ENCODE measurements at places on chromosomes 13 and 19.

- DNase-seq, result no peak
These were observed 37.0 kb downstream of the CERS4 start for GRCh38 chr19:8245869-8246835.

DNA sequence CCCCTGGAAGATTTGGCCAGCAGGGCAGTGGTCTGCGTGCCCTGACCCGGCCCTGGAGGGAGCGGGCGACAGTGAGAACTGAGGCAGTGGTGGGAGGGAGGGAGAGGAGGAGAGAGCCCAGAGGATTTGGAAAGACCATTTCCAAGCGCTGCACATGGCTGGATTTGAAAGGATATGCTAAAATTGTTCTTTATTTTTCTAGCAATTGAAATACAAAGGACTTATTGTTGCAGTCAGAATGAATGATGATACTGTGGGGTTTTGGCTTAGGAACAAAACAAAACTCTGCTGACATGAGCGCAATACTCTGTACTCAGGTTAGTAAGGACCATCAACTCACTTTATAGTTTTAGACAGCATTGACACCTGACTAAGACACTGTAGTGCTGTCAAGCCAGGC, 69.5 kb downstream of the TNFRSF19 start:
- DNase-seq, result no peak

DNA sequence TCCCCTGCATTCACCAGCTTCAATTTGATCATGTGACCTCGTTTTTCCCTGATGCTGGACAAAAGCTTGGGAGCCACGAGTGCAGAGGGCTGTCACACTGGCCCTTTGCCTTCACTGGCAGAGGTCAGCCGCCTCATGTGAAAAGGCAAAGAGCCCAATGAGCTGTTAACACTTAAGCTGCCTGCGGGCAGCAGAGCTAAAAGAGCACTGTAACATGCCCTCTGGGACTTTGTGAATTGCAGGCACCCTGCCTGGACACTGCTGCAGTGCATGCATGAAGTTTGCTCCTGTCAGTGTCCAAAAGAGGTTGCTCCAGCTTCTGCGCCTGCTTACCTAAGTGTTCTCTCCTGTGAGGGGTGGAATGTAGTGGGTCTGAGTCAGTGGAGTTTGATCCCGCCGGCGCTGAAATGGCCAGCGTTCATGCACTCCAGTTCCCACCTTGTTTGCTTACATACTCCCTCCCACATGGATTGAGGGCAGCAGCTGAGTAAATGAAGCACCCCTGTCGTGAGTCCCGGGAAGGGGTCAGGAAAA, 193.7 kb downstream of the RFC3 start:
- no peak for DNase-seq

- DNase-seq, result peak; percentile 41
These were observed 25.0 kb upstream of the FXYD3 start for GRCh38 chr19:35090506-35091214.

- DNase-seq, result no peak
These were observed 1084.4 kb downstream of the SLITRK1 start for GRCh38 chr13:82797876-82798275.

DNA sequence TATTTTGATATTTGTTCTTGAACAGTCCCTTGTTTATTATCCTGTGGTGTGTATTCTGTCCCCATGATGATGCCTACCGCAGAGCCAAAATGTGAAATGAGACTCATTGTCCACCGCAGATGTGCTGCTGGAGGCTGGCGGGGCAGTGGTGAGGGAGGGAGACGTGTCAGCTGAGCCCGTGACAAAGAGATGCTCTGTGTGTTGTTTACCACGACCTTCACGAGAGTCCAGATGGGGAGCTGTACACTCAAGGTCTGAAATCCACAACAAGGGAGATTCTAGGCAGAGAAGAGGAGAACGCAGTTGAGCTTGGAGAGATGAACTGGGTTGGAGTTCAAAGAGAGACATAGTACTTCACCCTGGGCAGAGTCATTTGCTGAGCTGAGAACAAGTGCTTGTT, 20.8 kb upstream of the AMER2 start:
- no peak for DNase-seq

- no peak for DNase-seq
These were observed 240.0 kb downstream of the ENOX1 start for GRCh38 chr13:43546816-43547215.

DNA sequence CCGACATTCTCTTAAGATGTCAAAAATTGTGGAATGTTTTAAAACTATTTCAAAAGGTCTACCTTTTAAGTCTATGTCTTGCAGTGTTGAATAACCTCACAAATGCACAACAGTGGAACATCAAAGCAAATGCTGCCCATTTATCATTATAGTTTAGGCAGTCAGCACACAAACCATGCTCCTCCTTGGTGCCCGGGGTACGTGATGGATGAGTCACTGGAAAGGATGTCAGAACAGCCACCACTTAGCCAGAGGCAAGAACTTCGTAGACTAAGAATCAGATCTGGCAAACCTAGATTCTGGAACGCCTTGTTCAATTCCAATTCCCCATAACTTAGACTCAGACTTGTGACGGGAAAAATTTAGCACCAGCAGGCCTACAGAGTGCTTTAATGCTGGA, 343.6 kb downstream of the FGF9 start:
- no peak for DNase-seq

- DNase-seq, result peak; percentile 65
These were observed 20.6 kb downstream of the FFAR2 start for GRCh38 chr19:35468637-35469036.

- peak; percentile 17 for DNase-seq
These were observed 958 bp upstream of the OBI1 start for GRCh38 chr13:78659732-78660494.

DNA sequence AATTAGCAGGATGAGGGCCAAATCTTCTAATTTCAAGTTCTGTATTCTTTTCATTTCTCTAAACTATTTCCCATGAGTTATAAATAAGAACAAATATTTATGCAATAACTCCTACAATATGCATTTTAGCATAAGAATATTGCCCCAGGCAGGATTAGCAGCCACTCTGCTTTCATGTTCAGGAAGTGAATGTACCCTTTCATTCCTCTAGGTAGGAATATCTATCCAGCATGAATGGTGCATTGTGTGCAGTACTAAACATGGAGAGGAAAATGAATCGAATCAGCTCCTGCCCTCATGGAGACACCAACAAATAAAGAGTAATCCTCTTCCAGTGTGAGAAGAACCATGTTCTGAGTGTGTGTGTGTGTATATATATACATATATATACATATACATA, 41.0 kb downstream of the LHFPL6 start:
- no peak for DNase-seq

DNA sequence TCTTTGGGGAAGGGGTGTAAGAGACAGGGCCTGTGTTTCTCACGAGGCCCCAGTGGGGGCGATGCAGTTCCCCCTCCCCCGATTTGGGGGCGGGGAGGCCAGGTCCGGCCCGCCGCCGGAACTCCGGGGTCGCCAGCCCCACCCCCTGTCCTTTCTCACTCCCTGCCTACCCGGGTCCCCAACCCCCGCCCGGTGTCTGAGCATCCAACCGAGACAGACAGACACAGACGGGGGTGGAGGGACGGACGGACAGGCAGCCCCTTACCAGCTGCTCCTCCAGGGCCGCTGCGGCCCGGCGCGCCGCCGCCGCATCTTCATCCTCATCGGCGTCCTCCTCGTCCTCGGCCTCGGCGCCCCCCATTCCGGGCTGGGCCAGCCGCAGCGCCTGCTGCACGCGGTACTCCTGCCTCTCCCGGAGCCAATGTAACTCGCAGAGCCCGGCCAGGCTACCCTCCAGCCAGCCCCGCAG, 397 bp downstream of the DACT3 start:
- DNase-seq, result no peak

DNA sequence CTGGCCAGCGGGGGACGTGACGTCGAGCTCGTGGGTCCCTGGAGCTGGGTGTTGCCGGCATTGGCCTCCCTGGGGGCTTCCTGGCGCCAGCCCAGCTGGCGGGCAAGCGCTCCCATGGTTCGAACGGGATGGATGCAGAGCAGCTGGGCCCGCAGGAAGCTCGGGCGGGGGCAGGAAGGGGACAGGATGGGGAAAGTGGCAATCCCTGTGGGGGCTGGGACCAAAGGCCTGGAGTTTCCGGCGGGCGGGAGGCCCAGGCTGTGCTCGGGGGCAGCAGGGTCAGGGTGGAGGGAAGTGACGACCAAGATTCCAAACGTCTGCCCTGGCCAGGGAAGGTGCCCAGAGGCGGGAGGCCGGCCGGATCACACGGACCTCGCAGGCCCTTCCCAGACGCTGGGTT, 19.3 kb downstream of the PALM start:
- no peak for DNase-seq

GRCh38 chr19:2034729-2035589, 16.1 kb downstream of the MKNK2 start:
- peak; percentile 55 for DNase-seq

DNA sequence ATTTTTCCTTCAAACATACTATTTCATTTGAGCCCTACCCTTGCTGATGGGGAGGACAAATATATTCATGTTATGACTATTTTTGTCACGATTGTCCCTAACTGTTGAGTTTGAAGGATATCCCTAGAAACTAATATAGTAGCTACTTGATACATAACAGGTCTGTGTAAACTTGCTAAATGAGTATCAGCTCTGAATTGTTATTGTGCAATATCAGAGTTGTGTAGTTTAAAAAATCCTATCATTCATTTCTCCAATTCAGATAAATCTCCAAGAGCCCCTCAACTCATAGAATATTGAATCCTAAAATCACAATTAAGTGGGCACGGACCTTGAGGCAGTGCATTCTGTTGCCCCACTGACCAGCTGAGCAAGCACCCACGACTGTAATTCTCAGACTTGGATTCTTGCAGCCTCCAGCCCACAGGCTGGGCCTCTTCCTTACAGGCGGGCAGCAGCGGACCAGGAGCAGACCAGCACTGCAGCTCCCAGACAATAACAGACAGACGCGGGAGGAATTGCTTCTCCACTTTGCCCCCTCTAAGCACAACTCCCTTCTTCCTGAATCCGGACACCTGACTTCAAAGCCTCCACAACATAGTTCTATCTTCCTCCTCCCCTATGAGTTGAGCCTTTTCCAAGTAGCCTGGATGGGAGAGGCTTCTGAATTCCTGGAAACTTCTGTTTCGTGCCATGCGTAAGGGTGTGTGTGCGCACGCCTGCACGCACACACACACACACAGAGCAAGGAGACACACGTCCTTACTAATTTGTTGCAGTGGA, 337.6 kb upstream of the ARGLU1 start:
- DNase-seq, result no peak

- DNase-seq, result no peak
These were observed 84.1 kb upstream of the FRY start for GRCh38 chr13:31947506-31947905.

- DNase-seq, result no peak
These were observed 17.5 kb downstream of the TMEM255B start for GRCh38 chr13:113776231-113777125.

- no peak for DNase-seq
These were observed 126.7 kb downstream of the FOXO1 start for GRCh38 chr13:40539576-40540327.

GRCh38 chr13:39976481-39976880, 321.0 kb downstream of the COG6 start:
- no peak for DNase-seq

DNA sequence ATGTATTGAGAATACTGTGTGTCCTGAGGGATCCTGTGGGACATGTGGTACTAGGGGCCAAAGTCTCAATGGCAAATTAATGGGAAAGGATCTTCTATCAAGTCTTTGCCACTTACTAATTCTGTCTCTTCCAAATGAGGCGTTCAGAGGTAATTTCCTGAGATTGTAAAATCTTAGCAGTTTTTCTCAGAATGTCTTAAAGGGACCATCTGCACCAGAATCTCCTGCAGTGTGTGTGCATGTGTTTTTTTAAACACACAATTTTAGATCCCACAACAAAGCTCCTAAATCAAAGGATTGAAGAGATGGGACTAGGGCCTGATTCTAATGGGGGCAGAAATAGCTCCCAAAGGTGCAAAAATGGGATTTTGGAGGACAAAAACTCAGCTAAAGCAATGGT, 78.2 kb downstream of the MYO16 start:
- DNase-seq, result no peak

- DNase-seq, result no peak
These were observed 14.9 kb downstream of the GRTP1 start for GRCh38 chr13:113349050-113349449.

- no peak for DNase-seq
These were observed 954.1 kb downstream of the UQCRFS1 start for GRCh38 chr19:28258829-28259228.

GRCh38 chr19:19502808-19503602, 12.3 kb downstream of the TSSK6 start:
- DNase-seq, result no peak

DNA sequence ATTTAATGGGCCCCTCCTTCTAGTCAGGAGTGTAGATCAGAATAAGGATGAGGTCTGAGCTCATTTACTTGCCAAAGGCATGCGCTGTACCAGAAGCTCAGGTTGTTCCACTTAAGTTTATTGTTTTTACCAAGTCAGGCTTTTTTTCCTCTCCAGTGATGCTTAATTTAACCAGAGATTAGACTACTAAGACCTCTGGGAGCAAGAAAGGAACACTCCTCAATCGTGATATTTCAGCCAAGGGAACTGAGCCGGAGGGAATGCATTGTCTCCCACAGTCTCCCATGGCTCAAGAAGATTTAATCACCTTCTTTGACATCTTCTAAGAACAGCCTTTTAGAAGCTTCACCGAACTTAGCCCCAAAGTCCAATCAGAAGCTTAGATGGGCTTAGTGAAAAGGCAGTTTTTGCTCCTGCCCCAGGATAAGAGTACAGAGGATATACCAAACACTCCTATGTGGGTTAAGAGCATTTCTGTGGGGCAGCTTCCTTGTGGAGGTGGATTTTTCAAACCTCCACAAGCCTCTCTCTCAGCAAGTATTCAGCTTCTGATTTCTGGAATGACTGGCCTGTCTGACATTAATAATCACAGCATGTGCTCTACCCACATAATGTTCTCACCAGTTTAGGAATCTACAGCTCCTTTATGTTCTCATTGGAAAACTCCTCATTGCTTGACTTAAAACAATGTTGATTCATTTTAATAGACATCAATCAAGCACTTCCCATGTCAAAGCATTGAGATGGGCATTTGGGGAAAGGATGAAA, 322.7 kb downstream of the SUCLA2 start:
- no peak for DNase-seq

DNA sequence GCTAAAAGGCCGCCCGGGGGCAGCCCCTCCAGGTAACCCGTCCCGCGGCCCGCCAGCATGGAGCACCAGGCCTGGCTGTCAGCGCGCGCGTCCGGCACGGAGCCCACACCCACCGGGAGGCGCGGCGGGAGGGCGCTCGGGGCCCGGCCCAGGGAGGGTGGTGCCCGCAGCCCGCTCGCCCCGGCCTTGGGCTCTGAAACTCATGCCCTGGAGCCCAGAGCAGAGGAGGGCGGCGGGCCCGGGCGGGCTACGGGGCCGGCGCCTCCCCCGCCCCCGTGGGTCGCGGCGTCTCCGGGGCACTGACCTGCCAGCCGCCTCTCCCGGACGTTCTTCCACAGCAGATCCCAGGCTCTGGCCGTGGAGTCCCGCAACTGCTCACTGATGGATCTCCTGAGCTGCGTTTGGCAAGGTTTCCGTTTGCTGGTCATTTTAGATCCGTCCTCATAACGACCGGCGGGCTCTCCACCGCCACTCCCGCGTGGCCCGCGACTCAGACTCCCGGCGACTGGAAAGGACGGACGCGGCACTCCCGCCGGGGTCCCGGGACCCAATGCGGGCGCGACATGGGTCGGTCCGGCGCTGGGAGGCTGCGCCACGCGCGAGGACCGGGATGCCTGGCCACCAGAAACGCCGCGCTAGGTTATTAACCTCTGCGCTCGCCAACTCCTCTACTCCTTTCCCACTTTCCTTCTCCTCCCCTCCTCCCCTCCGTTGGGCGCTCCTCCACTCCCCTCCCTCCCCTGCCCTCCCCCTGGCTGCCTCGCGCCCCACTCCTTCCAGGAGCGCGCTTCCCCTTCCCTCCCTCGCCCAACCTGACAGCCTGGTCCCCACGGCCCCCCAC, 64.7 kb upstream of the STARD13 start:
- DNase-seq, result no peak

GRCh38 chr13:109154966-109155761, 525.8 kb downstream of the MYO16 start:
- DNase-seq, result no peak
